ENCODE measurements at places on chromosomes 2 and 18. TPM values are rescaled to one million over a fixed set of nuclear protein-coding genes. Genes with fewer than 3 reads are reported as not detected.

GRCh38 chr2:181063696-181064095 lies 83.3 kb downstream of the UBE2E3 start:
- DNase-seq = no peak

GRCh38 chr2:211868996-211869533 lies 669.5 kb downstream of the ERBB4 start:
- DNase-seq = no peak

GRCh38 chr18:63284173-63284799 lies 35.3 kb downstream of the BCL2 start:
- DNase-seq = no peak

DNA sequence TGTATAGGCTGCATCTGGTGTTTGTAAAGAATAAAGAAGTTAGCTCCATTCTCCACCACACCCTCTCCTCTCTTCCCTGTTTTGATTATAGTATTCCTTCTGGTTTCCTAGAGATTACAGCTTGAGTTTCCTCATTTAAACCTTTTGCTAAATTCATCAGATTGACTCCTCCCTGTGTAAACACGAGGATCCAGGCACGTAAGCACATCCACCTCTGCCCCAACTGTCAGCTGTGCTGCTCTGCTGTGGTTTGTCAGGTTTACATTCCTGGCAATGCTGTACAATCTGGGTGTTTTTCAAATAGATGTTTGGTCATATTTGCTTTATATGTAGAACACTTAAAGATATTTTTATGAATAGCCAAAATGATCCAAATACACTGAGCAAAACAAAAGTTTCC lies 302.8 kb downstream of the PTGR3 start:
- DNase-seq = no peak

DNA sequence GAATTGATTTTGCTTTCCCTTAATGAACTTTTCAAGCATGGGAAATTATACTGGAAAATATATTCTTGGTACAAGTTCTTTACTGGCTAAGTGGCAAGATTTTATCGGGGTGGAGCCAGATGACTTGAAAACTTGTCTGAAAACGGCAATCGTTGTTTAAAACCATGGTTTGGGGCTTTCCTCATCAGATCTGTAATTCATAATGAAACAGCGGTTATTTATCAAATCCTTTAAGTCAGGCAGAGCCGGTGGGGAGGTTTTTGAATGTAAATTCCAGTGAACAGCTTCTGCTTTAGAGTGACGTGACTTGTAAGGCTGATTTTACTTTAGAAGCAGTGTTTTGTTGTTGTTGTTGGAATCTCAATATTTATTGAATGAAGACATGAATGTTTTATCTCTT lies 2.6 kb downstream of the SEC11C start:
- no peak for DNase-seq

DNA sequence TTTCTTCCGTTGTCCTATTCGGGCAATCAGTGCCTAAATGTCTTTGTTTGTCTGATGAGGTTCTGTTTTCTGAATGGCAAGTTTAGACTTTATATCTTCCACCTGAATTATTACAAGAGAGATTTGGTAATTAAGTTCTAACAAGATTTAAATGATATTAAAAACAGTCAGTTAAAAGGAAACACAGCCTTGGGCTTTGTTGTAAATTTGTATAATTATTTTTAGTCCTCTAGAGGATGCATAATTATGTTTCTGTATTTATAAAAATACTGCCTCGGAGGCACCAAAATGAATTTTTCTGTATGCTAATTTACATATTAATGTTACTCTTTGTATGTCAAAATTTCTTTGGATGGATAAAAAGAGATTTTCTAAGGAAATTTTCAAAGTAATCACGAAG lies 136.7 kb downstream of the CDCA7 start:
- DNase-seq = no peak

DNA sequence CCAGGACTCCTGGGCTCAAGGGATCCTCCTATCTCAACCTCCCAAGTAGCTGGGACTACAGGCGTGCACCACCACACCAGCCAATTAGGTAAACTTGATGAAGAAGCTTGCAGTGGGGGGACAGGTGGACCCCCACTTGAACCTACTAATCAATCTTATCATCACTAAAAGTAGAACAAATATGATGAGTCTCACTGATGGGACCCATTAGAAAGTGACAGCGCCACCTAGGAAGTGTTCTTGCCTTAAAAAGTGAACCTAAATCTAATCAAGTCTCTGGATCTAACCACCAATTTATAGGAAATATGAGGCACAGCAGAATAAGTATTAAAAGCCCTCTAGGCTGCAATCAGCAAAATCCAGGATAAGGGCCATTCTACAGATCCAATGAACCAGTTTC lies 79.2 kb downstream of the BIN1 start:
- DNase-seq = no peak

GRCh38 chr18:27959101-27959500 lies 217.8 kb downstream of the CDH2 start:
- no peak for DNase-seq

GRCh38 chr2:23692263-23692662 lies 234.7 kb downstream of the ATAD2B start:
- DNase-seq = no peak

DNA sequence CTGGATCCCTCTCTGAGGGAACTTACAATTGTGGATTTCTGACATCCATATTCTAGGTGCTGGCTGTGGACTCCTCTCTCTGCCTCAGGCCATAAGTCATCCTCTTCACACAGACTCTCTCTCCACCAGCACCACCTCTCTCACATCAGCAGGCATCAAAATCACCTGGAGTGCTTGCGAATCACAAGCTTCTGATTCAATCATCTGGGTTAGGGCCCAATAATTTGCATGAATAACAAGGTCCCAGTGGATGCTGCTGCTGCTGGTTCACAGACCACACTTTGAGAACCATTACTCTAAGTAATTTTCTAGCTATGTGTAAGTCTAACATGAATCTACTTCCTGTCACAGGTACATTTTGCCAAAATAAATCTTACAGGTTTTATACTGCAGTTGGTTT lies 214.9 kb downstream of the DSEL start:
- no peak for DNase-seq

DNA sequence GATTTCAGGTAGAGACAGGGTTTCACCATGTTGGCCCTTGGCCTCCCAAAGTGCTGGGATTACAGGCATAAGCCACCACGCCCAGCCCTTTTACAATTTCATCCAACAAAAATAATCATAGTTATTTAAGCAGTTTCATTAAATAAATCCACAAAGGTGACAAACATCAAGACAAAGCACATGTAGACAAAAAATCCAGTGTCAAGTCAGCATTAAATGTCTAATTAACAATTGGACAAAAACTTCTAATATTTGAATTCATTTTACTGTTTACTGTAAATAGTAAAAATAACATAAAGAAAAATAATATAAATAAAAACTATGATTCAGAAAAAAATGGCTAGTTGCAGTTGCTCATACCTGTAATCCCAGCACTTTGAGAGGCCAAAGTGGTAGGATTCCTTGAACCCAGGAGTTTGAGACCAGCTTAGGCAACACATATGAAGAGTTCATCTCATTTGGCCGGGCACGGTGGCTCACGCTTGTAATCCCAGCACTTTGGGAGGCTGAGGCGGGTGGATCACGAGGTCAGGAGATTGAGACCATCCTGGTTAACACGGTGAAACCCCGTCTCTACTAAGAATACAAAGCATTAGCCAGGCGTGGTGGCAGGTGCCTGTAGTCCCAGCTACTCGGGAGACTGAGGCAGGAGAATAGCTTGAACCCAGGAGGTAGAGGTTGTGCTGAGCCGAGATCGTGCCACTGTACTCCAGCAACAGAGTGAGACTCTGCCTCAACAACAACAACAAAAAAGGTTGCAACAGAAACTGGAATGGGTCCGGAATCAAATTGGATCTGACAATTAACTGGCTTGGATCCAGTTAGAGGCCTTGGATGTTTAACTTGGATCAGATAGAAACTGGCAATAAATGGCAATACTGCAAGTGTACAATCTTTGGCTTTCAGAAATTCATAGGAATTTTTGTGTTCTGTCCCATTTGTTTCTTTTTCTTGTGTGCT lies 56.9 kb upstream of the MAT2A start:
- no peak for DNase-seq

DNA sequence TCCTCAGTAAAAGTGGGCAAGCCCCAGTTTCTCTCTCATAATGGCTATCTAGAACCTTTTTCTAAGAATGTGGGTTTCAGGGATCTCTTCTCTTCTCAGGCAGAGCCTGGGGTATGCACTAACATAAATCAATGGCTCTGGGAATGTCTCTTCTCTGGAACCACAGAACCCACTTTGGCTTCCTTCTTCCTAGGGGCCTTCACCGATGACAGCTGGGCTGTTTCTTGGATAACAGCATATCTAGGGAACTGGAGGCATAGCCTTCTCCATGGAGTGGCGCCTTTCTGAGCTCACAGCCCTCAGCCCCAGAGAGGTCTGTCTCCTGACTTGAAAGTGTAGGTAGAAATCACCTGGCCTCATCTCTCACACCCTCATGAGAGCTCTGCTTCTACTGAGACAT lies 247.9 kb downstream of the CLIP4 start:
- no peak for DNase-seq

DNA sequence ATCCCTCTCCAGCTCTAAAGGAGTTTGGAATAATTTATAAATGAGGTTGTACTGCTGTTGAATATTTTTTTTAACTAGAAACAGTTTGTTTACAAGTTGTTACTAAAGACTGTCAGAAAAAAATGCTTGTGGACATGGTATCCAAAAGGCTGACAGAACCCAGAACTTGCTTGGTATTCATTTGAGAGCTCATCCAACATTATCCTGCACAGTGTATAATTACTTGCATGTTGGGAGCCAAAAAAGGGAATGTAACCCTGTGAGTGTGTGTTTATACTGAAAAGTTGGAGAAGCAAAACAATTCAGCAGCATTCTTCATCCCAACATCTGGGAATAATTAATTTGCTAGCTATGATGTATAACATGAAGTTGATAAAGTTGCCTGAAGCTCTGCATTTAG lies 42.1 kb upstream of the EHBP1 start:
- DNase-seq = no peak

DNA sequence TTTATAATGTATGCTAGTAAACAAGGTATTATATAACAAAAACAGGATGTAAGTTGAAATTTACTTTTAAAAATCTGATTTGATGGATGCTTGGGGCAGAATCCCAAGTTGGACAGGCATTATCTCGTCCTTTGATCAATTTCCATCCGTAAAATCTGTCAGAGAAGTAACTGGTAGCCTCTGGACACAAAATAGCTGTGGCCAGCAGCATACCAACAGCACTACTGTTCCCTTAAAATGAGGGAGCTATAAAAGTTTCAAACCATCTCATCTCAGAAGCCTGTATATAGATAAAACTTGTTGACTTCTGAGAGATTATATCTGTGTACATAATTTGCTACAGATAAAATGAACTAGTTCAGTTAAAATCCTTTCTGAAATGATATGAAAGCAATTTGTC lies 14.7 kb upstream of the METAP1D start:
- DNase-seq = no peak

DNA sequence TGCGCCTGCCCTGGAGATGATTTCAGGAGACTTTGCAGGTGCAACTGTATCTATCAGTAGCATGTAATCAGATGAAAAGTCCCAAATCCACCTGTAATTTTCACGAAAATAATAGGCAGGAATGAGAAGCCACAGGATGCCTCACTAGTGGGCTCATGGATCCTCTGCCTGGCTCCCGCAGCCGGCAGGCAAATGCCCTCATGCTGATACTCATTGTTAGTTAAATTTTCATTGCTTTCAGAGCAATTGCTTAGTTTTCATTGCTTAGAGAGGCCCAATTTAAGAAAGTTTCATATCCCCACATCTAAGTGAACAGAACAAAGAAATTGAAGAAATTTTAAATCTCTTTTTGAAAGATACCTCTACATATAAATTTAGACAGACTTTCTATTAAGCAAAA lies 57.6 kb upstream of the CTDP1 start:
- no peak for DNase-seq

DNA sequence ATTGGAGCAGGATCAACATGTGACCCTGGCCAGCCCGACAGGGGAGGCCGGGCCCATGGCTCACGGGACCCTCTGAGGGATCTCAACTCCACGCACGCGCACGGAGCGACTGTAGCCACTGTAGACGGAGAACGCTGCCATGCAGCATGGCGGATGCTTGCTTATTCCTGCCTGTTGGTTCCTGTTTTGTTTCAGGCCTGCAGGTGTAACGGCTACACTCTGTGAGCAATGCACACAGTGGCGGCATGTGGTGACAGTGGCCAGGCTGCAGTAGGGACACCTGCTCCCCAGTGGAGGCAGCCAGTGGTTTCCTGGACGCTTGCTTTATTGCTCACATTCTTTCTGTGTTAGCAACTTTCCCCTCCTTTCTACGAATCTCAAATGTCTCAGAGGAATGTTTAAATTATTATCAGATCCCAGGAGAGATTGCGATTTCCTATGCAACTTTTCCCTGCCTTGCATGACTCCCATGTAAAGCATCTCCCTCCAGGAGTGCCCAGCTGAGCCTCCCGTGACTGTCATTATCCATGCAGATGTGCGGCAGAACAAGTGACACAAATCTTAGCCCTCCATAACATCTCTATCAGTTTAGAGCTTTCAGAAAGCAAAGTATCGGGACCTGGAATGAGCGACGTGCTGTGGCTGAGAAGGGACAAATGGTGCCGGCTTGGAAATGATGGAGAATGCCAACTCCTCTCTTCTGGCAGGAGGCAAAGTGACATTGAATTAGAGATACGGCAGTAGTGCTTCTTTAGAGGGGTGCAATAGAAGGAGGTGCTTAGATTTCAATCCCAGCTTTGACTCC lies 209.7 kb downstream of the ASB1 start:
- no peak for DNase-seq

- no peak for DNase-seq
Measured at GRCh38 chr18:22872900-22873537, 60.1 kb upstream of the RBBP8 start.

GRCh38 chr18:25679491-25679890 lies 327.5 kb upstream of the ZNF521 start:
- no peak for DNase-seq

DNA sequence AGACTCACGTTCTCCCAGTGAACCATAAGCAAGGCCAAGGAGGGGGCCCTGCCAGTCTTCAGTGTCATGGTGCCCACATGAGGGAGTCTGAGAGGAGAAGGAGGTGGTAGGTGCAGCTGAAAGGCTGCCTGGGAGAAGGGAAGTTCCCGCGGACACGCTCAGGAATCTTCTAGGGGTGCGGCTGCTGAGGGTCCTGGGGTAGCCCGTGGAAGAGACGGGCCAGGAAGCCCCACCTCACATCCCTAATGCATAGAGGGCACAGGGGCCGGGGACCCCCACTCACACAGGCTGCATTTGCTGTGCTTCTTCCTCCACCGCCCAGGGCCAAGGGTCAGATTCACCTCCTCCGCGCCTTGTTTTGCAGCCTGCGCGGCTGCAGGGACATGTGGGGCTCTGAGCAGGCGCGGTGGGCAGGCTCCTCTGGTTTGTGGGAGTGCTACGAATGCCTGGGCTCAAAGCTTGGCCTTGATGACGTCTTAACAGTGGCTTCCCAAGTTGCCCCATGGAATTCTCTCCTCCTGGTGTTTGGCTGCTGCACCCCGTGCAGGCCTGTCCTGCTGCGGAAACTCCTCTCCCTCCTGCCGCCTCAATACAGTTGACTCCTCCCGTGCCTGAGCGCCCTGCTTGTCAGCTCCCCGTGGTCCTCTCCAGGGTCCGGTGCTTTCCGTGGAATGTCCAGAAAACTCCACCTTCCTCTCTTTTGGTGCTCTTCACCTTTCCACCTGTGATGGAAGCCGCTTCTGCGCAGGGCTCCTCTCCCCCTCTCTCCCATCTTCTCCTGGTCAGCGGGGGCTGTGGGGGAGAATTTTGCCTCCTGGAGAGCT lies 95.7 kb downstream of the VAPA start:
- DNase-seq = peak; percentile 17

Gene CDK15
- not detected for total RNA-seq

Gene TAF4B
- 2.6 TPM for total RNA-seq

Gene ITGA6
- 33.0 TPM for total RNA-seq

Gene PMAIP1
- 2.3 TPM for total RNA-seq

Gene C1QL2
- total RNA-seq = not detected

Gene TCF7L1
- 27.7 TPM for total RNA-seq

Gene ANKRD62
- total RNA-seq = not detected
